Activated CD4-positive, alpha-beta T cell treated with anti-CD3 and anti-CD28 coated beads for 24 hours (primary cell): ENCODE measurements at places on chromosomes 1 and 21.

GRCh38 chr1:64172458-64172983, 30.9 kb upstream of the UBE2U start:
- no peak for DNase-seq

GRCh38 chr1:206547104-206547503, 39.8 kb downstream of the RASSF5 start:
- DNase-seq, result no peak

- no peak for DNase-seq
Observed at GRCh38 chr1:215635827-215636226, 68.7 kb downstream of the KCTD3 start.

DNA sequence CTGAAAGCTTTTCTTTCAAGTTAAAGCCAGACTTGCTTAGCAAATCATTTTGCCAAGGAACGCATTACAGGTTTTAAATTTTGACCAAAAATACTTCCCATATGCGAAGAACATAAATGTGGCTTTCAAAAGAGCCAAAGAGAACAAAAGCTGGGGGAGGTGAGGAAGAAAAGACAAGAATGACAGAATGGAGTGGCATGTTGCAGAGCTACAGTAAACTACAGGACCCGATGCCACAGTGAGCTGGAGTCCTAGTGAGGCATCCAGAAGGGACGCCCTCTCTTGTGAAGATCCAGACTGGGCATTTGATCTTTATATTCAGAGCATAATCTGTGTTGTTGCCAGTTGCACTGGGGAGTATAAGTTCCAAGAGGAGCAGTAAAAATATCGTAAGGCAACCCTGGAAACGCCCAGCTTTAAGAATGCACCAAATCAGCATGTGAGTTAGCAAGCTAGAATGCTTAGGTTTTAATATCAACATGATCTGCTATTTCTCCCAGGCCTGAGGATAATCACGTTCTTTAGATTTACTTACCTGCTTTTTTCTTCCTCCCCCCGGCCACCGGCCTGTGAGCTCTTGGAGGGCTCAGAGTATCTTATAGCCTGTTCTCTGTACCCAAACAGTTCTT, 48.4 kb upstream of the HOOK1 start:
- no peak for DNase-seq

GRCh38 chr1:217136895-217137205, 413.6 kb upstream of the ESRRG start:
- DNase-seq, result no peak

DNA sequence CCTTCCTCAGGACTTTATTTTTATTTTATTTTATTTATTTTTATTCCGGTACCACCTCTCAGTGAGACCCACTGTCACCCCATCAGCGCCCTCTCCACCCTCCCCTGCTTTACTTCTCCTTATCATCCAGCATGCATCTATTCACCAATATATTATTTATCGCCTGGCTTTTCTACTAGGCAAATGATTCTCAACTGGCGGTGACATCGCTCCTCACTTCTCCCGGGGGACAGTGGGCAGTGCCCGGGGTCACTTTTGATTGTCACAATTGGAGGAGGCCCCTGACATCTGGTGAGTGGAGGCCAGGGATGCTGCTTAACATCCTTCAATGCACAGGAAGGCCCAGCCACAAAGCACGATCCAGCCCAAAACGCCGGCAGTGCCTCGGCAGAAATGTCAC, 138.7 kb downstream of the ETS2 start:
- no peak for DNase-seq

GRCh38 chr1:67348586-67349252, 41.0 kb downstream of the IL12RB2 start:
- DNase-seq, result no peak

DNA sequence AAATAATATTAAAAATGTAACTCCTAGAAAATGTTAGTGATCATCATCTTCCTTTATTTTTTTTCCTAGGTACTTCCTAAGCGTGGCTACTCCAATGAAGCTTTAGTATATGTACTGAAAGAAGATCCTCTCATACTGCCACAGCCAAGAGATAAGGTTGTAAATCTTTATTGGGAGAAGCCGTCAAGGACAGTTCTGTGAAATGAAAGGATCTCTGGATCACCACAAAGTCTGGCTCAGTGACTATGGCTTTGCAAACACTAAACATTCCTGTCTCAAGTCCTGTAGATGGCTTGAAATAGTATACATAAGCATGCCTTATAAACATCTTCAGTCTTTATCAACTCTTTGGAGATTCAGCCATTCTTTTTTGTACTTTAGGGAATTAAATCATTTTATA, 61.2 kb upstream of the DPH5 start:
- DNase-seq, result no peak

DNA sequence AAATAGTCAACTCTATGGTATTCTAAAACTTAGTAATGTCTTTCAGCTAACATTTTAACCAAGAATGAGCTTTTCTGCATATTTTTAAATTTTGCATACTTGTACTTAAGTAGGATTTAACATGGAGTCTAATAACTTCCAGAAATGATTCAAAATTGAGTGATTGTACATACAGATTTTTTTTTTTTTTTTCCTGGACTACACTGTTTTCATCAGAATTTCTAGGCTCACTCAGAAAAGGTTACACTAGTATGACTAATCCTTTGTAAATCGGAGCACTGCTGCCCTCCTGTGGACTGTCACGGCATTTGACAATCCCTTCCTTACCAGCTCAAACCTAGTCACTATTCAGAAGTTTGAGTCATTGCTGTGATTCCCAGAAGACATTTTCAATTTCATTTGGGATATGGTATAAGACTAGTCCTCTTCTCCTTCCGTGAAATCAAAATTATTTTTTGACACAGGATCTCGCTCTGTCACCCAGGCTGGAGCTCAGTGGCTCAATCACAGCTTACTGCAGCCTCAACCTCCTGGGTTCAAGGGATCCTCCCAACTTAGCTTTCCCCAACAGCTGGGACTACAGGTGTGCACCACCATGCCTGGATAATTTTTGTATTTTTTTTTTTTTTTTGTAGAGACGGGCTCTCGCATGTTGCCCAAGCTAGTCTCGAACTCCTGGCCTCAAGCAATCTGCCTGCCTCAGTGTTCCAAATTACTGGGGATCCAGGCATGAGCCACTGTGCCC, 45.5 kb downstream of the CD46 start:
- DNase-seq, result peak; percentile 73

DNA sequence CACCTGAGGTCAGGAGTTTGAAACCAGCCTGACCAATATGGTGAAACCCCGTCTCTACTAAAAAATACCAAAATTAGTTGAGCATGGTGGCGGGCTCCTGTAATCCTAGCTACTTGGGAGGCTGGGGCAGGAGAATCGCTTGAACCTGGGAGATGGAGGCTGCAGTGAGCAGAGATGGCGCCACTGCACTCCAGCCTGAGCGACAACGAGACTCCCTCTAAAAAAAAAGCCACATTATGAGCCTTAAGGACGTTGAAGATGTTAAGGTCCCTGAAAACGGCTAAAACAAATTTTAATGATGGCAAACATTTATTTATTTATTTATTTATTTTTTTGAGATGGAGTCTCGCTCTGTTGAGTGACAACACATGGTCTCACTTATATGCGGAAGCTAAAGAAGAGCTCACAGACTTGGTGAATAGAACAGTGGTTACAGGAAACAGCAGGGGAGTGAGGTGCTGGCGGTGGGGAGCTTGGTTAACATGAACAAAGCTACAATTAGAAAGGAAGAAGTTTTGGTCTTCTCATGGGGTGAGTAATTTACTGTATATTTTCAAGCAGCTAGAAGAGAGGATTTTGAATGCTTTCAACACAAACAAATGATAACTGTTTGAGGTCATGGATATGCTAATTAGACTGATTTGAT, 47.1 kb downstream of the TCP10L start:
- no peak for DNase-seq

- no peak for DNase-seq
Observed at GRCh38 chr1:164701189-164701761, 142.3 kb downstream of the PBX1 start.

DNA sequence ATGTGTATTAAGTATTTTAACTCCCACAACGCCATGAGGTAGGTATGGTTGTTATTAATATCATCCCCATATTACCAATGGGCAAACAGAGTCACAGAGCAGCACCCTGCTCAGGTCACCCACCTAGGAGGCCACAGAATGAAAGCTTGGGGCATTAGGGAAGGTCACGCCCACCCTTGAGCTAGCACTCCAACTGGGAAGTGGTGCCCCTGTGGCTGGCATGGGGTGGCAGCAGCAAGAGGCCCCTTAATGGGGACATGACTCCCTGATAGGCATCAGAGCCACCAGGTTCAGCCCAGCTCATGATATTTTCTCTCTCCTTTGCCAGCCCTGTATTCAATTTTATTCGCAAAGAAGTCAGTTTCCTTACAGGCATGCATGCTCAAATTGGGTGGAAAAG, 90.6 kb downstream of the DMRTB1 start:
- no peak for DNase-seq

- no peak for DNase-seq
Observed at GRCh38 chr1:205802060-205802459, 10.9 kb downstream of the SLC41A1 start.

- DNase-seq, result no peak
Observed at GRCh38 chr1:172452536-172453152, 8.8 kb upstream of the PIGC start.

- no peak for DNase-seq
Observed at GRCh38 chr1:220198186-220199005, 73.9 kb downstream of the RAB3GAP2 start.

DNA sequence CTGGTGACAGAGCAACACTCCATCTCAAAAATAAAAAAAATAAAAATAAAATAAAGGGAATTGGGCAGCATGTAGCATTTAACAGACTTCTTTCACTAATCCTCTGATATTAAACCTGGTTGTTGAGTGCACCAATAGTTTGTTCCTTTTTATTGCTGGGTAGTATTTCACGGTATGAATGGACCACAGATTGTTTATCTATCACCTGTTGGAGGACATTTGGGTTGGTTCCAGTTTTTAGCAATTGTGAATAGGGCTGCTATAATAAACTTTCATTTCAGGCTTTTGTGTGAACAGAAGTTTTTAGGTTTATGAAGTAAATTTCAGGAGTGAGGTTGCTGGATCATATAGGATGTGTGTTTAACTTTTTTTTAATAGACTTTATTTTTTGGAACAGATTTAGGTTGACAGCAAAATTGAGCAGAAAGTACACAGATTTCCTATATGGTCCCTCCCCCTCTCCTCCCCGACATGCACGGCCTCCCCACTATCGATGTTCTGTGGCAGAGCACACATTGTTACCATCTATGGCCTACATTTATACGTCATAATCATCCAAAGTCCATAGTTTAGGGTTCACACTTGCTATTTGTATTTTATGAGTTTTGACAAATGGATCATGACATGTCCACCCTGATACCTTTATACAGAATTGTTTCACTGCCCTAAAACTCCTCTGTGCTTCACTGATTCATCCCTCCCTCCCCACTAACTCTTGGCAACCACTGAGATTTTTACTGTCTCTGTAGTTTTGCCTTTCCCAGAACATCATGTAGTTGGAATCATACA, 66.1 kb upstream of the TMPRSS2 start:
- no peak for DNase-seq

DNA sequence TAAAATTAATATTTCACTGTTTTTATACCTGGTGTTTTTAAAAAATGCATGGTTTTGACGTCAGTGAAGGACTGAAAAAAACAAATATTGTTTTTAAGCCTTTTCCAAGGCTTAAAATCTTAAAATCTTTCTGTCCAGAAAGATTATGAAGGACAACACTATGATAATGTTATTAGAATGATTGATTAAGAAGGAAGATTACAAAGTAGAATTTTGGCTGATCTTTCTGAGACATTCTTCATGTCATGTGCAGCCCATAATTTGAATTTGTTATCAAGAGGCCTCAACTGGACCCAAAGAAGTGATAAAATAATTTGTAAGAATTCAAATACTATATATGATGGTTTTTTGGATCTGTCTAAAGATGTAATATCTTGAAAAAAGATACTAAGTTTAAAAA, 584.4 kb upstream of the CXADR start:
- DNase-seq, result no peak

- no peak for DNase-seq
Observed at GRCh38 chr1:65265651-65266351, 43.5 kb upstream of the DNAJC6 start.

- DNase-seq, result no peak
Observed at GRCh38 chr1:240054109-240054701, 37.5 kb upstream of the FMN2 start.

DNA sequence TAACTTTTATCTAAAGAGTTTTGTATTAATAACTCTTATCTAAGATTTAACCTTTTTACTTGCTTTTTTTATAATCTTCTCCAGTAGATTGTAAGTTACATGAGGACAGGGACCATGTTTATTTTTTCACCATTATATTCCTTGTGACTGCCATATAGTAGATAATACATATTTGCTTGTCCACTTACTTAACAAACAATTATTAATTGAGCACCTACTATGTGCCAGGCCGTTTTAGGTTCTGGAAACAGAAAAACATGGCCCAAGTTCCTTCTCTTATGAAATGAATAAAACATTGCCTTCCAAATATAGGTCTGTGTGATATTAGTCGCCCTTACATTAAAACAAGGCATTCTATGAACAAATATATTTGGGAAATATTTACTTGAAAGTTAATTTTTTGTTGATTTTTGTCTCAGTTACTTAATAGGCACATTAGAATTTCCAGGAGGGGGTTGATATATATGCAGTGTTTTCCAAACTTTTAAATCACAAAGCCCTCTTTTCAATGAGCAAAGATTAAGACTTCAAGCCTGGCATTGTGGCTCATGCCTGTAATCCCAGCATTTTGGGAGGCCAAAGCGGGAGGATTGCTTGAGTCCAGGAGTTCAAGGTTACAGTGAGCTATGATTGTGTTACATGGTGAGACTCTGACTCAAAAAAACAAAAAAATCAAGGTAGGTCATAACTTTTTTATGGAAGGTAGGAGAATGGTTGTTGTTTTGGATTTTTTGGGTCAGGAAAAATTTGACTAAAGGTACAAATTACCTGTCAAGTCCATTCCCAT, 22.7 kb downstream of the CDKN2C start:
- DNase-seq, result no peak

- no peak for DNase-seq
Observed at GRCh38 chr1:236163463-236164153, 21.3 kb downstream of the GPR137B start.

DNA sequence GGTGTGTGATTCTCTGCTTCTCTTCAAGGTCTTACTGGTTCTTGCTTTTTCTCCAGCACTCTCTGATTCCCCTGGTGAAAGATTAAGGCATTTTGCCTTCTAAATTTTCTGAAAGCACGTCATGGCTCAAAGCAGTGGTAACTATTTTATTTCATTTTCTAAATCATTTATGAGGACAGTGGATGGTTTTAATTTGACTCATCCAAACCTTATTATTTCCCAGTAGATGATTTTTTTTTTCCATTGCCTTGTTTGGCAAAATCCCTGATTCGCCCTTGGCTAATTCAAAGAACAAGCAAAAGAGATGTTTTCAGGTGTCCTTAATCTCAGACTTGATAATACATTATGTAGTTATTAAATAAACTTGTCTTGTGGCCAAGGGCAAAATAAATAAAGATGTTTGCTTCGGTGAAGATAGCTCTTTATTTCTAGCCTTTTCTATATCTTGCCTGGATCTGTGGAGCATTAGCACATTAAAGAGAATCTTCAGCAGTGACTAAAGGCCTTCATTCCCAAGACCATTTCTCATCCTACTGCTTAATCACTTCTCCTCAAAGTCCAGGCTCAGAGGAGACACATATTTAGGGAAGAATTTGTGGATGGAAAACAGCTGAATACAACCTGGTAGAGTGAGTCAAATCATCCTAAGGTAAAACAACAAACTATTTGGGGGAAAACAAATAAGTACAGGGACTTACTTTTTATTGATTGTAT, 359.8 kb downstream of the DUSP10 start:
- DNase-seq, result no peak

- no peak for DNase-seq
Observed at GRCh38 chr1:199353906-199354305, 673.6 kb upstream of the NR5A2 start.
